ENCODE measurements at places on chromosomes 5 and 9.

- DNase-seq = no peak
Measured at GRCh38 chr9:87950765-87951488, 23.4 kb downstream of the CDK20 start.

DNA sequence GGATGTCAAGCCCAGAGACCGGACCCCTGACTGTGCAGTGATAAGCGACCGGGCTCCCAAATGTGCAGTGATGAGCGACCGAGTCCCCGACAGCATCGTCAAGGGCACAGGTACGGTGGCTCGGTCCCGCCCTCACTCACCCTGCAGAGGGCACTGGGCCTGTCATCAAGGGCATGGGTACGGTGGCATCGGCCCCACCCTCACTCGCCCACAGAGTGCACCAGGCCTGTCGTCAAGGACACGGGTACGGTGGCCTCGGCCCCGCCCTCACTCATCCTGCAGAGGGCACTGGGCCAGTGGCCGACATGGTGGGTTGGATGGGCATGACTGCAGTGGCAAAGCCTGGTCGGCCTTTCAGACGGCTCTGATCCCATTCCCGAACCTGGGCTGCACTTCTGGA lies 9.7 kb upstream of the LRRC14B start:
- DNase-seq = no peak

DNA sequence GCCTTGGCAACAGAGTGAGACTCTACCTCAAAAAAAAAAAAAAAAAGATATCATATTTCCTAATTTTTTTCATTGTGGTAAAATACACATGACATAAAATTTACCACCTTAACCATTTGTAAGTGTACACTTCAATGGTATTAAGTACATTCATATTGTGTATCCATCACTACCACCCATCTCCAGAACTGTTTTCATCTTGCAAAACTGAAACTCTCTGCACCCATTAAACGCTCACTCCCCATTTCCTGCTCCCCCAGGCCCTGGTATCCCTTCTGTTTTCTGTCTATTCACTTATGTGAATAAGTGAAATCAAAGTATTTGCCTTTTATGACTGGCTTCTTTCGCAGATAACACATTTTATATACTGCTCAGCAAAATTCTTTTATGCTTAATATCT lies 12.8 kb downstream of the LRRC8A start:
- DNase-seq = no peak

- no peak for DNase-seq
Measured at GRCh38 chr5:173481821-173482220, 134.6 kb downstream of the BOD1 start.

- no peak for DNase-seq
Measured at GRCh38 chr5:38401145-38401544, 142.8 kb downstream of the EGFLAM start.

DNA sequence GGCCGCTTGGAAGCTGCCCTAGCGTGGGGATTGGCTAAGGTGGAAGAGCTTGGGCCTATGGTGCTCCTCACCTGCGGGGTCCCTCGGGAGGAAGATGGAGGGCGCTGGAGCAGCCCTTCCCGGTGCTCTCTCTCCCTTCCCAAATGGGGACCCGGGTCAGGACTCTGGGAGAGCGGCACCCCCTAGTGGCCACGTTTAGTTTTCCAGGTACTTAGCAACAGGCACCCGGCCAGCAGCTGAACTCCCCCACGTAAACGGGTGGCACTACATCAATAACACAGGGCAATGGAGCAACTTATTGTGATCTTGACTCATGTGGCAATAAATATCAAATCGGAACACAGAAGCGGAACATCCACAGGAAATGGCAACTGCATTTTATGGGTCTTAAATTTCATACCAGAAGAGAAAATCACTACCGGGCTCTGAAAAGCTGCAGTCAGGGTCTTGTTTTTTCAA lies 316.6 kb downstream of the AGTPBP1 start:
- DNase-seq = no peak

DNA sequence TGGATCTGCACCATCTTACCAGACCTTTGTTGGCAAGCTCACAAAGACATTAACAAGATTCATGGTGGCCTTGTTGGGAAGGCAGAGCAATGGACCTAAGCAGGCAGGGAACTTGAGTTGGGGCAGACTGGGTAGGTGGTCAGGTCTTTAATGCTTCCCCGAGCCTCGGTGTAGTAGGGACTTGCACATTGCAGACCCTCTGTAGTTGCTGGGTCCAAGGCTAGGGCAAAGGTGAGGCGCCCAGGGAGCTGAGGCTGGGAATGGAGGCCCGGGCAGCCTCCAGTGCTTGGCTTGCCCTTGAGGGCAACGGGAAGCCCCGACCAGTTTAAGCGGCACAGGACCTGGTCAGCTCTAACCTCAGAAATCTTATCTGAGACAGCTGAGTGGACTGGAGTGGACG lies 24.1 kb downstream of the NKX2-5 start:
- DNase-seq = no peak

- no peak for DNase-seq
Measured at GRCh38 chr9:3608011-3608410, 82.2 kb upstream of the RFX3 start.

GRCh38 chr9:5466005-5466404 lies 15.7 kb downstream of the CD274 start:
- DNase-seq = no peak

DNA sequence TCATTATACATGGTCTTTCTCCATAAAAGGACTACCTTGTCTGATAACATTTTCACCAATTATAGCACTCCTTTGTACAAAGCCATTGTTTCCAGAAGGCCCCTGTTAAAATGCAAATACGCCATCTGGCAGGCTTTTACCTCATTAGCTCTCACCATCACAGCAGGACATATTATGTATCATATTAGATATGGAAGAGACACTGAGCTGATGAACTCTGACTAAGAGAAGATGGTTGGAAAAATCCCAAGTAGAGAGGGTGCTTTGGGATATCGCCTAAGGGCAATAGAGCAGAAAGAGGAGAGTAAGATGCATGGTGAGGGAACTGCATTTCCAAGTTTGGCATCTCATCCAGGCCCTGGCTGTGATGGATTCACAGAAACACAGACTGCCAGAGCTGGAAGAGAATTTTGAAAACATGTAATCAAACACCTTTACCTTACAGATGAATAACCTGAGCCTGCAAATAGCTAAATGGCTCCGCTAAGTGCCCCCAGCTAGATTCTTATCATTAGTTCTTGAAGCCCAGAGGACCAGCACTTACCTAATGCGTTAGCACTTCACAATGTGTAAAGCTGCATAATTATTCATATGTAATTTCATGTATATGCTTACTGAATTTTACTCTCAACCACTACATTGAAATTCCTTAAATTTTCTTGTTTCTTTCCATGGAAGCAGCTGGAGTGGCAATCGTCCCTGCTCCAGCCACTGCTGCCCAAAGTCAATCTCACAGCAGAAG lies 393.6 kb upstream of the IZUMO3 start:
- DNase-seq = no peak

- no peak for DNase-seq
Measured at GRCh38 chr5:56757077-56757476, 58.3 kb upstream of the MAP3K1 start.

- DNase-seq = no peak
Measured at GRCh38 chr5:26553079-26553478, 485.3 kb downstream of the CDH9 start.

DNA sequence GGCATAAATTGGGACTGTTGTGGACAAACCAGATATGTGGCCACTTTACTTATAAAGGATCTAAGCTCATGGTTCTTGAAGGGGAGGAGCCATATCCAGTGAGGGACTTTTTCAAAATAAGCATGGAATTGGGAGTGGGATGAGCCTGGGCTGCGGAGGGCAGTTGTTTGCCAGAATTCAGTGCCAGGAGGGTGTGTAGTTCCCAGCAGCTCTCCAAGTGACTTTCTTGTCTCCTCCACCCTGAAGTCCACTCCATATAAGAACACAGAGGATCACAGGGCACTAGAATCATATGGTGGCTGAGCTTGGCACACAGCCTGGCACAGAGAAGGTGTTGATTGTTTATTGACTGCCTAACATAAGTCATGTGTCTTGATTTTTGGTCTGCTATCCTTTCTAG lies 121.1 kb downstream of the CAVIN4 start:
- no peak for DNase-seq

GRCh38 chr5:149278451-149279210 lies 7.0 kb downstream of the AFAP1L1 start:
- no peak for DNase-seq

DNA sequence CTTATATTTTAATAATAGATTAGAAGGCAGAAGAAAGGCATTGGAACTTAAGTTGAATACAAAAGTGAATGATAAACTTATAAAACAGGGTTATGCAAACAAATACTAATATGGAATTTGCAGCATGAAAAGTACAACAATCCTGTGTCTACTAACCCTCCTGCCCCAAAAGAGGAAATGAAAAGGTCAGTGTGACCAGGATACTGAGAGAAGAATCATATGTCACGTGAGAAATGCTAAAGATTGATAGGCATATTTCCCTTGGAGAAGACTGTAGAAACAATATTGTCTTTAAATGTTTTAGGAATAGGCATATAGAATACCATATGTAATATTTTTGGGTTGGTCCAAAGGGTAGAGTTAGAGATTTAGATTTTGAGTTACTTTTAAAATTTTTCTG lies 3.8 kb downstream of the WDR36 start:
- no peak for DNase-seq

DNA sequence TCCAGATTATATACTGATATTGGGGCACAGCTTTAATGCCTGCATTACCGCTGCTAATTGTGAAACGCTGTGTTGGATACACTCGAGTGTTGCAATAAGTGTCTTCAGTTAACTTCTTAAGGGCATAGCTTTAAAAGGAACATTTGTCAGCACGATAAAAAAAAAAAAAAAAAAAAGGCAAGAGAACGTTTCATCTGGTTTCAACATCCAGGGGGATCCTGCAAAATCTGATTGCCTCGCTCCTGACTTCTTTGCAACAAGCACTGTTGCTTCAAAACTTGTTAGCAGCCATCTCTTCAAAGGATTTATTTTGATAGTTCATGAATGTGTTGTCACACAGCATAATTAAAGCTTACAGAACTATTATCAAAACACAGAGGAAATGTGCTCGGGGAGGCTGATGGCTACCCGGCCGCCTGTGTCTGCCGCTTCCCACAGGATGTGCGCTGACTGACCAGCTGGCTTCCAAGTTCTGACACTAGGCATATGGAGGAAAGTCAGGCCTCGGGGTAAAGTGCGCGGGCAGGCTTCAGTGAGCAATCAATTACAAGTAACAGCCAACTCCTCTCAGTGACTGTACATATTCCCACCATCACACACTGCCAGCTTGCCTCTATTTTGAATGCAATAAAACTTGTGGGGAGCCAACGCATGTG lies 77.7 kb downstream of the EBF1 start:
- DNase-seq = peak; percentile 21

GRCh38 chr5:109744261-109744660 lies 54.5 kb downstream of the MAN2A1 start:
- DNase-seq = no peak

- no peak for DNase-seq
Measured at GRCh38 chr5:153926201-153926600, 112.5 kb downstream of the FAM114A2 start.

DNA sequence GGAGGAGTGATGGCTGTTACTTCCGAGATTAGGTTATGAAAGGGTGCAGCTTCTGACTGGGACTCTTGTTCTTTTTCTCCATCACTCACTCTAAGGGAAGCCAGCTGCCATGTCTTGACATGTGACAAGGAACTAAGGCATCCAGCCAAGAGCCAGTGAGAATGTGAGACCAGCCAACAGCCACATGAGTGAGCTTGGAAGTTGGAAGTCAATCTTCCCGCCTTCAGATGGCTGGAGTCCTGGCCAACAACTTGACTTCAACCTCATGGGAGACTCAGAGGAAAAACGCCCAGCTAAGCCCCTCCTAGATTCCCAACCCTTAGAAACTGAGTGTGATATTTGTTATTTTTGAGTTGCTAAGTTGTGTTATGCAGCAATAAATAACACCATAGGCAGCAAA lies 201.1 kb downstream of the SNX18 start:
- DNase-seq = peak; percentile 82

GRCh38 chr5:55483885-55484284 lies 50.9 kb downstream of the PLPP1 start:
- DNase-seq = no peak

- DNase-seq = no peak
Measured at GRCh38 chr9:87062746-87063145, 115.4 kb upstream of the GAS1 start.

GRCh38 chr5:37811866-37812265 lies 28.0 kb downstream of the GDNF start:
- DNase-seq = no peak

GRCh38 chr9:37938121-37938891 lies 34.4 kb upstream of the SLC25A51 start:
- DNase-seq = no peak

DNA sequence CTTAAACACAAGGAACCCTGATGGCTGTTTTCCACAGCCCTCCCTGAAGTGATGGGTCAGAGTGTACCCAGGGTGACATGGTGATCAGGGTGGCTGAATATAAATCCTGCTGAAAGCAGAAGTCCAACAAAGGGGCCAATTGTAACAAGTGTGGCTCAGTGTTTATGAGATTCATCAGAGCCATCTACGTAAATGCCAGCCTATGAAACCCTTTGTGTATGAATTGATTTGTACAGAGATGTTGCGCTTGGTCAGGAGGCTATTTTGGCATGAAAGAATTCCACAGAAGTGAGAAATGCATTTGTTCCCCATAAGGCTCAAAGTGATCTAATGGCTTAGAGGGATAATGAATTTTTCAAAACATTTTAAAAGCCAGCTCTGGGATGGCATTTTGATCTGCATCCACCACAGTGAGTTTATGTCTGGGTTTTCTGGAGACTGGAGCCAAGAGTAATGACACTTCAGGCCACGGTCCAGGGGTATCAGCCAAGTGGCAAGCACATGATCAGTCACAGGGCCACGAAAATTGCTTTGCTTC lies 12.4 kb downstream of the PRUNE2 start:
- DNase-seq = peak; percentile 32

- DNase-seq = no peak
Measured at GRCh38 chr5:58746321-58746720, 163.4 kb downstream of the RAB3C start.

DNA sequence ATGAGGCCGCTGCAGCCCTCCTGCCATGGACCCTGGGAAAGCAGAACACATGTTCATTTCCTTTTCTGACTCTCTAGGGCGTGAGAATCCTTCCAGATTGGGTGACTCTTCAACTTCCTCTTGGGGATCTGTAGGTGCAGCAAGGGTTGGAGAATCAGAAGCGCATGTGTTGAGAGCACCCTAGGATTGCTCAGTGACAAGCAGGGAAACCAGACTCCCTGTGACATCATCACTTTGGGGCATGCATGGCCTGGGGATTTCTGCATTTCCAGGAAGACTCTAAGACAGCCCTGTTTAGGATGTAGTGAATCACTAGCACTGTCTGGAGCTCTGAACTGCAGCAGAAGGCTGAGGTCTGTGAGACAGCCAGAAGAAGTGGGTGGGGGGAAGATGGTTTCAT lies 15.1 kb upstream of the LCP2 start:
- DNase-seq = no peak

DNA sequence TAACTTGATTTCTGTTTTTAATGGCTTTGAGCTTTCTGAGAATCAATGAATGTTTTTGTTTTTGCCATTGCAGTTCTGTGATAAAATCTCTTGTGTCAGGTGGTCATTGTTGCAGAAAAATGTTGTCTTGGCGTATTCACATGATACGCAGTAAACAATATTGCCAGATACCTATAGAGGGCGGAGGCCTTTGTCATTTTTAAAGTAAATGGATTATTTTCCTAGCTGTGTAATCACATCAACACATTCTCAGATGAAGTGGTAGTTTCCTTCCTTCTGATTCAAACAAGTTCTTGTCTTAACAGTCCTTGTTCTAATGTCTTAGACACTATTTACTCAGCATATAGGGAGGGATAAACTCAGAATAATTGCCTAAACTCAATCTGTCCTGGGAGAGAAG lies 109.9 kb upstream of the DAB2 start:
- DNase-seq = no peak

GRCh38 chr5:114319821-114320220 lies 42.0 kb upstream of the KCNN2 start:
- no peak for DNase-seq

All from thoracic aorta (tissue), 2 donors.